ENCODE measurements at places on chromosomes 5 and 9.

GRCh38 chr5:134136221-134136631 lies 21.7 kb downstream of the TCF7 start:
- no peak for DNase-seq

GRCh38 chr5:157273131-157273556 lies 7.2 kb downstream of the CYFIP2 start:
- no peak for DNase-seq

GRCh38 chr5:164054461-164054860 lies 549.0 kb downstream of the MAT2B start:
- DNase-seq: no peak

DNA sequence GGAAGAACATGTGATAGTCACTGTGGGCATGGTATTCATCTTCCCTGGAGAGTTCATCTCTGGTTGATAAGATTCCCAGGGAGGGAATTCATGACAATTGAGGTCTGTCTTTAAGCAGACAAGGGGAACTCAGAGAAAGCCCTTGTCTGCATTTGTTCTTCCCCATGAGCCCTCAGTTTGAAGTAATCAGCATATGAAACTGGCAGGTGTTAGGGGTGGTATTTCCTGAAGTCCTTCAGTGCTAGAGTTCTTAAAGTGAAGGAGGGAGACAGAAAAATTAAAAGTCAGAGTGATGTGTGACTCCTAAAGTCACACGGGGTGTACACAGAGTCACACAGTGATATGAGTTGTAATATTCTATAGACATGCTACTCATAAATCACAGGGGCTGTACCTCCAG lies 60.6 kb upstream of the SYK start:
- no peak for DNase-seq

- DNase-seq: no peak
Measured at GRCh38 chr9:8821910-8822666, 1022.5 kb upstream of the DMAC1 start.

GRCh38 chr9:36040271-36040925 lies 3.7 kb downstream of the RECK start:
- no peak for DNase-seq

GRCh38 chr9:18896531-18897179 lies 136.4 kb downstream of the SAXO1 start:
- no peak for DNase-seq

DNA sequence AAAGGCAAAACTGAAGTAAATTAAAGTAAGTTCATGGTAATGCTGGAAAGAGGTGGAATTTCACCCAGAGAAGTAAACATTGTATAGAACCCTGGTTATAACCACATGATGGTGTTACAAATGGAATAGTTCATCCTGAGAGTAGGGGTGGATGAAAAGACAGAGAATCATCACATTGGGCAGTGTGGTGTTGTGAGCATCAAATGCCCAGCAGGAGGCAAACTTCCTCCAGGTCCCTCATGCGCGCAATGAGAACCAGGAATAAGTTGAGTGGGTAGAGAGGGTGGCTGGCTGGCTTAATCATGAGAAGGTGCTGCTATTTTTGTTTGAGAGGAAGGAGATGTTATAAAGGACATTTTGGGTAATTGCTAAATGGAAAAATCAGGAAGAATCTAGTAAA lies 163.3 kb upstream of the HMHB1 start:
- DNase-seq: no peak

DNA sequence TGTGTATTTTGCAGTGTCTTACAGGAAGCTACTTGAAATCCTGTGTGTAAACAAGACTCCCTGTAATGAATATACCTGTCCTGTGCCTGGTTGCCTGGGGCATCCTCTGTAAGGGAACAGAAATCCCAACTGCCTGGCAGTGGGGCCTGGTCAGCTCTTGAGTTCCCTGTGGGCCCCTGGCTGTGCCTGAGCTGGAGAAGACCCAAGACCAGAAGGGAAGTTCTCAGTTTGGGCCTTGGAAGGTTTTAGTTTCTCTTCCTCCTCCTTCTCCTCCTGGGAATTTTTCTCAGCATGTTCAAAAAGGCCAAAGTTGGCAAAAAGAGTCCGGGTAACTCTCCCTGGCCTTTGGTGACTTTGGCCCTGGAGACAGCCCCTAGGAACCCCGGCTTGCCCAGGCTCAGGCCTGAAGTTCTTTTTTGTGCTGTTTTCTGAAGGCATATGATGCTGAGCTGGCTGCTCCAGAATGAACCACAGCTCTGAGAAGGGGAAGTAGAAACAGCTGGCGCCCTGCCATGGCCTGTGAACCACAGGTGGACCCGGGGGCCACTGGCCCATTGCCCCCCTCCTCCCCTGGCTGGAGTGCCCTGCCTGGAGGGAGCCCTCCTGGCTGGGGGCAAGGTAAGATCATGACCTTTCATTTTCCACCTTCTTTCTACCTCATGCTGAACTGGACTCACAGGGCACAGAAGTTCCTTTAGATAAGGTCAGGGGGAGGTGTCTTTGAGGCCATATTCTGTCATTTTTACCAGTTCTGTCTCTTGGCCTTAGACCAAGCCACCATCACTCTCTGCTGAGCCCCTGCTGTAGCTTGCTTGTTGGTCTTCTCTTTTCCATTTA lies 5.8 kb downstream of the TMEM268 start:
- DNase-seq: no peak

DNA sequence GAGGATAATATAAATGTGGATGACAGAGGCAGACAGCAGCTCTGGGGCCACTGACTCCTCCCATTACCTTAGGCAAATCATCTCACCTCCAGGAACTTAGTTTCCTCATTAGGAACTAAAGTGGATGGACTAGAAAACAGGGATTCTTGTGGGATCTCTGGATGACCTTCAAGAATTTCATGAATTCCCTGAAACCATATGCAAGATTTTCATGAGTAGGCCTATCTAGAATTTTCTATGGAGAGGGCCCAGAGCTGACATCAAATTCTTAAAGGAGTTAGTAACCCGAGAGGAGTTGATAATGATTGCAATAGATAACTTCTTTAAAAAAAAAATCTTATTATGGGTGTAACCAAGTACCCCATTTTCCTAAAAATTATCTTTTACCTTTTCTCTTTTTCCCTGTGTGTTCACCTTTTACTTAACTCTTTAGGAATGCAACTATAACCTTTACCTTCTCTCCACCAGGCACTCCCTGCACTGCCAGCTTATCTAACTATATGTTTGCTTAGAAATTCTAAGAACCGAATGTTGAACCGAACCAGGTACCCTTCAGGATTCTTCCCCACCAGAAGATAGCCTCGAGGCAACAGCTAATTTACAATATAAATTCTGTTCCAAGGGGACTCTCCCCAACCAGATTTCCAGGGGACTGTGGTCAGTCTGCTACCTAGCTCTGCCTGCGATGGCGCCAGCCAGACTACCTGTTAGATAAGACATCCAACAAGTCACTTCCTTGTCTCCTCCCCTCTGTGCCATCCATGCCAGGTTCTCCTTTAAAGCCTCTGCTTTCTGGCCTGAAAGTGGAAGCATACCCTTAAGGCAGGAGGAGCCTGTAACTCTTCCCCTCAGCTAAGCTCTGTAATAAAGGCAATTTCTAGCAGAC lies 86.0 kb downstream of the GCNT4 start:
- DNase-seq: no peak

- DNase-seq: no peak
Measured at GRCh38 chr5:109275919-109276318, 133.9 kb downstream of the PJA2 start.

GRCh38 chr5:149550594-149551226 lies 529 bp downstream of the CSNK1A1 start:
- no peak for DNase-seq

Measured in activated naive CD4-positive, alpha-beta T cell (primary cell).